ENCODE measurements at places on chromosomes 6 and 20.

GRCh38 chr6:73169633-73170032 is 55.7 kb downstream of the KHDC1L start:
- no peak for DNase-seq

DNA sequence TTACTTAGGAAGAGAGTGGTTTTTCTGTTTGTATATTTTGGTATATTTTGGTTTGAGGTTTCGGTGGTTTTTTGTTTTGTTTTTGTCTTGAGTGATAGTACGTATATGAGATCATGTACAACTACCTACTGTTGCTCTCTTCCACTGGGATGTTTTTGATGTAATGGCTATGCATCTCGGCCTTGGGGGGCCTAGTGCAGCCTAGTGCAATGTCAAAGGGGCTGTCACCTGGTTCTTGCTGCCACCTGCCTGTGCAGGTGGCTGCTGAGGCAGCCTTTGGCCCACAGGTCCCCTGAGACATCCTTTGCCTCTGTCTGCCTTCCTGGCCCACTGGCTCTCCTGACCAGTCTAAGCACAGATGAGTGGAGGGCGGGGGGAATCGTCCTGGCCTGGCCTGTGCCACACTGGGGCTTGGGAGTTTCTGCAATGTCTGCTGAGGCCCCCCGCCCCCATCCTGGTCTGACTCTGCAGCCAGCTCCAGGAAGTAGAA is 546.6 kb downstream of the CD83 start:
- no peak for DNase-seq

GRCh38 chr6:121143476-121143875 is 190.8 kb downstream of the TBC1D32 start:
- DNase-seq, result no peak

- peak; percentile 78 for DNase-seq
Measured at GRCh38 chr6:37242429-37243052, 15.0 kb upstream of the TBC1D22B start.

GRCh38 chr6:73074175-73074574 is 151.1 kb downstream of the KHDC1L start:
- no peak for DNase-seq

GRCh38 chr6:3162067-3162497 is 4.7 kb upstream of the TUBB2A start:
- DNase-seq, result no peak

- DNase-seq, result no peak
Measured at GRCh38 chr6:133802861-133803260, 86.1 kb upstream of the TCF21 start.

- peak; percentile 63 for DNase-seq
Measured at GRCh38 chr6:130574146-130574545, 208.3 kb downstream of the TMEM200A start.

- no peak for DNase-seq
Measured at GRCh38 chr6:160267102-160267501, 8.5 kb upstream of the SLC22A2 start.

- no peak for DNase-seq
Measured at GRCh38 chr20:59325142-59325523, 24.7 kb downstream of the EDN3 start.

GRCh38 chr20:44211177-44212039 is 837 bp upstream of the OSER1 start:
- DNase-seq, result peak; percentile 50

DNA sequence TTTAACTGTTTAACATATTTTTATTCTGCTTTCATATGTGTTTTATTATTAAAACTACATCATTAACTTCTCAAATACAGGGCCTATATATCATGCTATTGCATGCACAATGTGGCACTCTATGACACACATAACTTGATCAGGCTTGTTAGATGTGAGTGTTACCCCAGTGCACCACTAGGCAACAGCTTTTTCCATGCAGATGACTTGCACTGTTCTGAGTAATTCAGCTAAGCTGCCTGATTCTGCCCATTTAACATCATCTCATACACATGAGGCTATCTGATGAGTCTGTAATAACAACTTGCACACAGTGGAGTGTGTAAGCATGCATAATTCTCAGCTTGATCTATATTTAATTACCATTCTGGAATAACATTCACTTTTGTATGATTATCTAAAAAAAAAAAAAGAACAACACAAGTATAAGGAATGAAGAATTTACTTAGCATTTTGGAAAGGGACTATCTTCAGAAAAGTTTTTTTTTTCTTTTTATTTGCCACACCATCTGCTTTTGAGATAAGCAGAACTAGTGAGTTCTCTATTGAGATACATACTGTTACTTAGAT is 83.1 kb downstream of the GRM1 start:
- no peak for DNase-seq

DNA sequence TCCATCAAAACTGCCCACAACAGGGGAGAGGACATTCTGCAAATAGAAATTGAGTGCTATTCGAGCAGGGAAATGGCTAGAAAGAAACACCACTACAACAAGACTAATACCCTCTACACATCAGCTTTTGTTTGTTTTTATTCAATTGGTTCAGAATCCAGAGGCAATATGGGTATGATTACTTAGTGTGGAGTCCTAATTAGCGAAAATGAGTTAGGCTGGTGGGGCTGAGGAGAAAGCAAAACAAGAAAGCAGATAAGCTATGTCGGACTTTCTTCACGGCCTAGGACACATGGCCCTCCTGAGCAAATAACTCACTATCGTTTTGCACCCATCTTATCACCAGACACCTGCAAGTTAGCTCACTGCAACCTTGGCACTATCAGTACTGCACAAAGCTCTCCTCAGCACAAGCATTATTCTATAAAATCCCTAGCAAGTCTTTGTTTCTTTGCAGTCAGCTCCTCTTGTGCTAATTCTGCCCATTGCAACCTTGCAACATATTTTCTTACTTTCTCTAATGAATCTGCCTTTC is 31.3 kb upstream of the SH3BGRL2 start:
- DNase-seq, result no peak

DNA sequence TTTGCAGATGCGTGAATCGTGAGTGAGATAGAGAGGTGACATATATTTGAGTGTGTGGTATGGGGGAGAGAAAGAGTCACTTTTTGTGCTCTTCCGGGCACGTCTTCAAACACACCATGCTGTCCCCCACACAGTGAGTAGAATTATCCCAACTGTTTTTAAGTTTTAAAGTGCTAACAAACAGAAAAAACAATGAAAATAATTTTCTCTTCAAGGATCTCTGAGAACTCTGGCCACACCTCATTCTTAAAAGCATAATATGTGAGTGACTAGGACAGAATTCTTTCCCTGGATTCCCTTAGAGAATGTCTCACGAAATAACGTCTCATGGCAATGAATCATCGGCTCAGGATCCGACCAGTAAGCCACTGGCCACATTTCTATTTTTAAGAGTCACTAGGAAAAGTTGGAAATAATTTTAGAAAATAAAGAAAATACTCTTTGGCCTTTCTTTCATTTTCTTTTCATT is 235.7 kb upstream of the ZNF217 start:
- DNase-seq, result peak; percentile 74

GRCh38 chr6:18465410-18466154 is 78.4 kb downstream of the RNF144B start:
- DNase-seq, result no peak

DNA sequence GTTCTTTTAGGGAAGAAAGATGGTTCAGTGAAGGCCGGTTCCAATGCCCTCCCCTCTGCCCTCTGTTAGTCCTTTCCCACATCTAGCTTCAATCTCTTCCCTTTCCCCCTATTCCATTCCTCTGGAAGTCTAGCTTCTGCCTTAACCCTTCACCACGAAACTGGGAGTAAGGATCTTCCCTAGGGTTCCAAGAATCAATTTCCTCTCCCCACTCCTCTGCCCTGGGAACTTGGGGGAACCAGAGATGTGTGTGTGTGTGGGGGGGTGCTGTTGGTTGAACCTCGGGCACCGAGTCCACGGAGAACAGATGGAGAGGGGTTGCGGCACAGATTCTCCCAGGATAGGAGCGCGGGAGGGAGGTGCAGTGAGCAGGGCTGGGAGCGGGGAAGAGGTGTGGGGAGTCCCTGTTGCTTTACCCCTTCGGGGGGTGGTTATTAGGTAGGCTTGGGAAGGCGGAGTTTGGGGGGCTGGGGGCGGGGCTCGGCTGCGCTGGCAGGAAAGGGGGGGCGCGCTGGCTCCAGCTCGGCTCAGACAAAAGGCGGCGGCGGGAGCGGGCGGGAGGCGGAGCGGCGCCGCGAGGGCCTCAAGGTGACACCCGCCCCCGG is at the start of gene TMEM151B:
TSS of gene TMEM151B (plus strand) at position 530 of the 605 bp plus-strand sequence. CDS start 293 bp downstream, outside the sequence.
- no peak for DNase-seq

GRCh38 chr20:53750827-53751619 is 157.4 kb upstream of the ZNF217 start:
- peak; percentile 90 for DNase-seq

DNA sequence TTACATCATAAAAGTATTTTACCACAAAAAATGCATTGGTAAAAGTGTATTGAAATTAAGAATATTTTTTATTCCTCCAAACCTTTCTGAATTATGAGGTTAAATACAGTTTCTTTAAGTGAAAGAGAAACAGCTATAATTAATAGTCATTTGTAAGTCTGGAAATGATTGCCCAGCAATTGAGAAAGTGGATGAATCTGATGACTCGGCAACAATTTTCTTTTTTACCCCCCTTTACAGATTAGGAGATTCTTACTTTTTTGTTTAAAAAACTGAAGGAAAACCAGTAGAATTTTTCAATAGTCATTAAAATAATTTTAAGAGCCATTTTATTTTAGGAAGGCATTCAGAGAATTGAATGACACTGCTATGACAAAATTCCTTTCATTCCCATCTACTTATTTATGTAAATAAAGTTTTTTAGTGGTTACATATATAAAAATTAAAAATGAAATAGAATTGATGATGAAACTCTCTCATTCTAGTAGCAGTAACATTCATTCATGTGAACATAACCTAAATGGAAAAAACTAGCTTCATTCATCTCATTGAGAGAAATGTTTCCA is 169.6 kb upstream of the PRND start:
- DNase-seq, result no peak

GRCh38 chr6:153090241-153090930 is 40.7 kb downstream of the RGS17 start:
- peak; percentile 8 for DNase-seq

GRCh38 chr6:107045826-107046675 is 18.1 kb downstream of the MTRES1 start:
- DNase-seq, result peak; percentile 80

DNA sequence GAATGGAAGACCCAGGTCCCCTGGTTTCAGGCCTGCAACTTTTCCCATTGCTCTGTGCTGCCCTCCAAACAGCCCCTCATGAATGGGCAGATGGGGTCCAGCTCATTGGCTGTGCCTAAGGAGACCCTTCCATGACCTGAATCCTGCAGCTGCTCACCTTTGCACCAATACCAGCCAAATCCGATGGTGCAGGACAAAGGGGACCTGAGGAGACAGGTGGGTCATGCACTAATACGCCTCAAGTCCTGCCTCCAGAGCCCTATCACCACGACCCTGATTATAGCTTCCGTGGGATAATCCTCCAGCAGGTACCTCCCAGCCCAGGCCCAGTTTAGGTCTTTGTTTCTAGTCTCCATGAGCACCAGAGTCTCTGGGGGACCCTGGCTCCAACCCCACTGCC is 16.8 kb downstream of the TREM1 start:
- no peak for DNase-seq

- DNase-seq, result no peak
Measured at GRCh38 chr6:73722318-73723060, 26.5 kb downstream of the CD109 start.

- DNase-seq, result peak; percentile 1
Measured at GRCh38 chr6:98747273-98747672, 87.1 kb upstream of the POU3F2 start.

GRCh38 chr20:2260250-2260649 is 35.6 kb upstream of the TGM3 start:
- no peak for DNase-seq

GRCh38 chr6:4299476-4299875 is 164.1 kb upstream of the ECI2 start:
- DNase-seq, result no peak

DNA sequence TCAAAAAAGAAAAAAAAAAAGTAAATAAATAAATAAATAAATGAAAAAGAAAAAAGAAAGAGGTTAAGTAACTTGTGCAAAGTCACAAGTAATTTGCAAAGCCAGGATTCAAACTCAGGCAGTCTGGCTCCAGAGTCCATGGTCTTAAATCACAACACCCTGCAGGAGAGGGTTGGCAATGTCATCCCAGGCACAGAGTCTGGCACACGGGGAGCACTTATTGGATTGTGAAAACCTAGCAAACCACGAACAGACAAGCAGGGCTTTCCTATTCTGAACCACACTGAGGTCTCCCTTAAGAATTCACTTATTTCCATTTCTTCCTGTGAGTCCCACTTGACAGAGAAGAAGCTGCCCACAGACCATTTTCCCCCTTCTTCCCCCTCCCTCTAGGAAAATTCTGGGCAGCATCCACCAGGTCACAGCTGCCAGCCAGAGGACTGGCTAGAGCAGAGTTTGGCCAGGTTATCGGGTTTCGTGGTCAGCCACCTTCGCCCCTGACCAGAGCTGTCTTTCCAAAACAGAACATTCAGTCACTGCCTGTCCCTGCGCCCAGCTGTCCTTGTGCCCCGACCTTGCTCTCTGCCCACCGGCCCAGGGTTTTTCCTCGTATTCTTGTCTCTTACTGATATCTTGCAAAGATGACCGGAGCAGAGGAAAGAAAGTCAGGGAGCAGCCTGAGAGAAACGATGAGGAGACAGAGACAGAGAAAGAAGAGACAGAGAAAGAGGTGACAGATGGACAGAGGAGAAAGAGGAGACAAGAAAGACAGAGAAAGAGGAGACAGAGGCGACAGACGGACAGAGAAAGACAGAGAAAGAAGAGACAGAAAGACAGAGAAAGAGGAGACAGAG is 106.4 kb upstream of the PTPN1 start:
- DNase-seq, result no peak

GRCh38 chr20:23257106-23257761 is 93.4 kb upstream of the NXT1 start:
- no peak for DNase-seq

DNA sequence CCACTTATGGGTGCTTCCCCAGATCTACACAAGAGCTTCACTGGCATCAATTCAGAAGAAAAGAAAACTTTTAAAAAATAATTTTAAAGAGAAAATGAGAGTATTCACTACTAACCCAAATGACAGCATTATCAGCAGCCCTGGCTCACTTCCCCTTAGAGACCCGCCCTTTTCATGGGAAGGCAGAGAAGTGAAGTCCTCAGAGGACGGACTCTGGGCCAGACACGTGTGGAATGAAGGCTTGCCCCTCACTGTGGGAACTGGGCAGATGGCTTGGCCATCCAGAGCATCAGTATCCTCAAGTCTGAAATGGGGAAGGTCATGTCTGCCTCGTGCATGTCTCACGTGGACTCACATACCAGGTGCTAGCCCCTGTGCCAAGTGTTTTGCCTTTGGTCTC is 63.5 kb downstream of the JAG1 start:
- DNase-seq, result no peak

GRCh38 chr20:42923348-42923918 is 266.3 kb downstream of the PTPRT start:
- no peak for DNase-seq

DNA sequence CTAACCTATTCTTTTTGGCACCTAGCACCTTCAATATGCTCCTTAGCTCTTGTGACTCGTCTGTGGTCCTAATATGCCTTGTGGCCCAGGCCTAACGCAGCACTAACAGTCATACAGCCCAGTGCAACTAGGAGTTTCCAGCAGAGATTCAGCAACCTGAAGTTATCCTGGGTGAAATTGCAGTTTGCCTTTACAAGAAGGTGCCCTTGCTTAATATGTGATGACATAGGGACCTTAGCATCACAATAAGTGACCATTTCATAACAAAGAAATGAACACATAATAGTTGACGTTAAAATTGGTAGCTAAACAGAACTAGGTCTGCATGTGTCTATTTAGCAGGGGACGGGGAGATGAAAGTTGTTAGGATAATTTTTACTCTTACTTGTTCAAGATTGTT is 10.1 kb downstream of the FIG4 start:
- DNase-seq, result no peak

Data from muscle of leg (tissue), 16 donors.